ENCODE measurements at places on chromosomes 7 and 10. TPM values are rescaled to one million over a fixed set of nuclear protein-coding genes. Genes with fewer than 3 reads are reported as not detected.

Gene GDI2
- total RNA-seq = 863 TPM

Gene SHOC2
- total RNA-seq = 68.9 TPM

Gene FKBP9
- total RNA-seq = 95.6 TPM

Gene WBP1L
- total RNA-seq = 44.9 TPM

Gene NACAD
- total RNA-seq = 0.66 TPM

Gene AKR1C2
- total RNA-seq = 2.0 TPM

Gene CYP2C19
- not detected for total RNA-seq

Gene OR2A5
- total RNA-seq = not detected

All from thoracic aorta endothelial cell (primary cell).